ENCODE measurements at places on chromosomes 3 and 15.

GRCh38 chr15:92808598-92809063, 91.5 kb upstream of the CHD2 start:
- DNase-seq: peak; percentile 84

GRCh38 chr3:177491296-177492032, 294.2 kb upstream of the TBL1XR1 start:
- DNase-seq: no peak

- no peak for DNase-seq
Observed at GRCh38 chr15:59244337-59244736, 37.7 kb downstream of the LDHAL6B start.

DNA sequence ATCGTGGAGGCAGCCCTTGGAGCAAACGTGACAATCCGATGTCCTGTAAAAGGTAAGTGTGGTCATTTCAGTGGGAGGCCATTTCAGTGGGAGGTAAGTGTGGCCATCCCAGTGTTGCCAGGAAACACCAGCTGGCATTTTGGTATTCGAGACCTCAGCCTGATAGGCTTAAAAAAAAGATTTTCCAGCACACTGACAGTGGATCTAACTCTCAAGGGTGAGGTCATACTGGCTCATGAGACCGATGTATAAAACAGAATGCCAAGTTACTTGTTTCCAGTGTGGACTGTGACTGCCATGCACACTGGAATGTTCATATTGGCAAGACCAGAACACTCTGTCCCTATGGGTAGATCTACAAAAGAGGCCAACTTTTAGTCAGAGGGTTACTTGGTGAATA, 244.4 kb upstream of the GOLGA6L4 start:
- DNase-seq: no peak

GRCh38 chr3:134423153-134423552, 48.9 kb upstream of the AMOTL2 start:
- peak; percentile 66 for DNase-seq

- DNase-seq: peak; percentile 77
Observed at GRCh38 chr15:74889390-74889882, 406 bp upstream of the MPI start.

- DNase-seq: no peak
Observed at GRCh38 chr3:149800693-149801092, 8.3 kb upstream of the ANKUB1 start.

DNA sequence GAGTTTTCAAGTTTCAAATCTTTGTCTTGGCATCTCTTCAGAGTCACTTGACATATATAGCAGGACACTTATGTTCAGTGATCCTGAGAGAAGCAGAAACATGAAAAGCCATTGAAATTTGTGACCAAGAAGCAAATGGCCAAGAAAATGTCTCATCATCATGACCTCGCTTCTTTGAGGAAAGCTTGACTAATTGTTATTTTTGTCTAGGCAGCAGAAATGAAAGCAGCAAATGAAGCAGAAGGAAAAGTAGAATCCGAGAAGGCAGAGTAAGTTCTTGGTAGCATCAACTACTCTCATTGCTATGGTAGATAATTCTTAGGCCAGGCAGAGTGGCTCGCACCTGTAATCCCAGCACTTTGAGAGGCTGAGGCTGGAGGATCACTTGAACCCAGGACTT, 127.7 kb upstream of the CHRM5 start:
- DNase-seq: no peak

DNA sequence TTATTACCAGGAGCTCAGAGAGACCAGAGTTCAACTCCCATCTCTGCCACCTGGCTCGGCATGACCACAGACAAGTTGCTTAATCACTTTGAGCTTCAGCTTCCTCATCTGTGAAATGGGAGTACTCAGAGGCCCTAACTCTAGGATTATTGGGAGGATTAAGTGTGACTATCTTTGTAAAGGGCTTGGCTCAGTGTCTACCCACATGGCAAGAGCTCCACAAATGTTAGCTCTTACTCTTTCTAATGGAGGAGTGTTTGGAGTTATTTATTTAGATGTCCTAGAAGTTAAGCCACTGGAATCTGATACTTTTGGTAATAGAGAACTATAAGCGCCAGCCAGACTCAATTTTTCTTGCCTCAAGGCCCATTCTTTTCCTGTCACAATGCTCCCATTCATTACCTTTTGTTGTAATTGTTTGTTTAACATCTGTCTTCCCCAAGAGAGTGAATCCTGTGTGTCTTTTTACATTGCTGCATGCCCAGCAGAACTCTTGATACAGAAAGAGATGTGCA, 12.3 kb upstream of the LMCD1 start:
- DNase-seq: no peak

- DNase-seq: no peak
Observed at GRCh38 chr3:105988540-105989212, 119.9 kb upstream of the CBLB start.

DNA sequence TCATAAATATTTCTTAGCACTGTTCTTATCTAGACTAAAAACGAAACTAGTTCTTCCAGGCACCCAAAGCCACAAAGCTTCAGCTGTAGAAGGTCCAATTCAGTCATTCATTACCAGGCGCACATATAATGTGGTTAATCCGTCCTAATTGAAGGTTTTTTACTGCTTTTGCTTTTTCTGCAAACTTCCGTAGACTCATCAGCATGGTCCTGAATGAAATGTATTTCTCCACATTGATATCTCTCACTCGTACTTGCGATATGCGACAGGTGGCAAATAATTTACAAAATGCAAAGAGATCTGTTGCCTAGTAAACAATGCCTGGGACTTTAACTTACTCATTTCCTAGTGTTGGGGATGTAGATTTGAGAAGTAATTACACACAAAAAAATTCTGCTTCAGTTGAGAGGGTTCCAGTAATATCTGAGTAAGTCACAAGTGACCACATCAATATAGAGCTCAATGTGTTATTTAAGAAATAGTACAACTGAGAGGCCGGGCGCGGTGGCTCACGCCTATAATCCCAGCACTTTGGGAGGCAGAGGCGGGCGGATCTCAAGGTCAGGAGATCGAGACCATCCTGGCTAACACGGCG, 75.0 kb upstream of the MBNL1 start:
- no peak for DNase-seq

DNA sequence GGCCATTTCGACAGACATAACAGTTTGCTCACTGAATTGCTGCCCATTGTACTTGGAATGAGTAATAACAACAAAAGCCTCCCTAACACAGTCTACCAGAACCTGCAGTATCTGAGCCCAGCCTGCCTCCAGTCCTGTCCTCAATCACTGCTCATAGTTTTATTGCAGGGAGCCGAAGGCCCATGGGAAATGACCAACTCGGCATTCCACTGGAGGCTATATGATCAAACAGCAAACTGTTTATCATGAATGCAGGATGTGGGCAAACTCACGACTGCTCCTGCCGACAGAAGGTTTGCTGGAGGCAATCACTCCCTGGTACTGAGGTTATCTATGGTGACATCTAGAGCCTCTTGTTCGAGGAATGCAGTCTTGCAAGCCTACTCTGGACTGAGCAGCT, 46.3 kb downstream of the LSM3 start:
- DNase-seq: no peak

DNA sequence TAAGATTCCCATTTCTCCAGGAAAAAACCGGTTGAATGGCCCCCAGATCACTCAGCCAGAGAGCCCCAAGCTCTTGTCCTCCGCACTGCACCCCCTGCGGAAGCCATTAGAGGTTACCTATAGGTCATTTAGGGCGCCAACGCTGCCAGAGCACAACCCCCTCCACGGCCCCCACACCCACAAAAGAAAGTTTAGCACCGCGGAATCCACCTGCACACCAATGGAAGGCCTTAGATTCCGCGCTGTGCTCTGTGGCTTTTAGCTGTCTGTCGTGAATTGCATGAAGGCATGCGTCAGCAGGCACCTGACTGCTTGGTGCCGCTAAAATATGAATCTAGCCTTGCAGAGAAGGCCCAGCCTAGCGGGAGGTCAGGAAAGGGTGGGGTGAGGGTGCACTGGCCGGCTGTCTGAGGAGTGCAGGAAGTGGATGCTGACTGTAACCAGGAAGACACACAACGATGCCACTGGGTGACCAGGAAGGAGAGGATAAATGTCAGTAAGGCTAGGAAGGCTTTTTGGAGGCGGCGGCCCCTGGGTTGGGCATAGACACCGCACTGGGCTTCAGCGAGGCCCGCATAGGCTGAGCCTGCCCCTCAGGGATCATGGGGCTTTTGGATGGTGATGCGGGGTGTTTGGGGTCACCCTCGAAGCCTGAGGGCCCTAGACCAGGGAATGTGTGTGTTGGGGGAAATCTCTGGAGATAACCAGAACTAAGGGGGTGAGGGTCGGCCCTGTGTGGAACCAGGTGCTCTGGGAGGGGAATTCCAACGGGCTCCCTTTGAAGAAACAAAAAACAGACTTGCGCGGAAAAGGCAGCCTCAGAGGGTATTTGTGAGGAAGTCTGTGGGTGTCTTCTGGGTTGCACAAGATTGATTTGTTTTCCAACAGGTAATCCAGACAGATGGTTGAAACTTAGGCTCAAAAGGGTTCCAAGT, 976 bp upstream of the NUP210 start:
- peak; percentile 65 for DNase-seq

GRCh38 chr15:59594493-59594942, 17.1 kb upstream of the GCNT3 start:
- DNase-seq: no peak

DNA sequence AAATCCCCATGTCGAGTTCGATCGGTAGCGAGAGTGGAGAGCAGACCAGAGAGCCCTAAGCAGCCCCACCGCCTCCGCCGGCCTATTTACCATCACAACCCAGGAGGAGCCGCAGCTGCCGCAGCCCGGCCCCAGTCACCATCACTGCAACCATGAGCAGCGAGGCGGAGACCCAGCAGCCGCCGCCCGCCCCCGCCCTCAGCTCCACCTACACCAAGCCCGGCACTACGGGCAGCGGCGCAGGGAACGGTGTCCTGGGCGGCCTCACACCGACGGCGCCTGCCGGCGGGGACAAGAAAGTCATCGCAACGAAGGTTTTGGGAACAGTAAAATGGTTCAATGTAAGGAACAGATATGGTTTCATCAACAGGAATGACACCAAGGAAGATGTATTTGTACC, 89.5 kb upstream of the TPM1 start:
- DNase-seq: peak; percentile 82

GRCh38 chr3:52052831-52053306, 3.5 kb downstream of the DUSP7 start:
- DNase-seq: peak; percentile 92

GRCh38 chr3:36511791-36512486, 131.6 kb downstream of the STAC start:
- no peak for DNase-seq

- DNase-seq: no peak
Observed at GRCh38 chr15:70027518-70027917, 70.2 kb downstream of the TLE3 start.

- no peak for DNase-seq
Observed at GRCh38 chr3:113243846-113244245, 32.5 kb downstream of the BOC start.

DNA sequence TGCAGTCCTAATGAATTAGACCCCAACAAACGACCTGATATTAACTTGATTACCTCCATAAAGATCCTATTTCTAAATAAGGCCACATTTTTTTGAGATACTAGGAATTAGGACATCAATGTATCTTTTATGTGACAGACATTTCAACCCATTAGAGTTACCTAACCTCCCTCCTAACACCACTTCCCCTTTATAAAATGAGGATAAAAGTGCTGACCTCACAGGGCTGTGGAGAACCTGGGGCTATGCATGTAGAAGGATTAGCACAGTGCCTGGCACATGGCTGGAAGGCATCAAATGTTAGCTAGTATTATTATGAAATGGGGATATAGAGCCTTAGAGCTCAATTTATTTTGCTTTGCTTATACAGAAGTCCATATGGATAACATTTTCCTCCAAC, 53.5 kb upstream of the LRRN1 start:
- no peak for DNase-seq

DNA sequence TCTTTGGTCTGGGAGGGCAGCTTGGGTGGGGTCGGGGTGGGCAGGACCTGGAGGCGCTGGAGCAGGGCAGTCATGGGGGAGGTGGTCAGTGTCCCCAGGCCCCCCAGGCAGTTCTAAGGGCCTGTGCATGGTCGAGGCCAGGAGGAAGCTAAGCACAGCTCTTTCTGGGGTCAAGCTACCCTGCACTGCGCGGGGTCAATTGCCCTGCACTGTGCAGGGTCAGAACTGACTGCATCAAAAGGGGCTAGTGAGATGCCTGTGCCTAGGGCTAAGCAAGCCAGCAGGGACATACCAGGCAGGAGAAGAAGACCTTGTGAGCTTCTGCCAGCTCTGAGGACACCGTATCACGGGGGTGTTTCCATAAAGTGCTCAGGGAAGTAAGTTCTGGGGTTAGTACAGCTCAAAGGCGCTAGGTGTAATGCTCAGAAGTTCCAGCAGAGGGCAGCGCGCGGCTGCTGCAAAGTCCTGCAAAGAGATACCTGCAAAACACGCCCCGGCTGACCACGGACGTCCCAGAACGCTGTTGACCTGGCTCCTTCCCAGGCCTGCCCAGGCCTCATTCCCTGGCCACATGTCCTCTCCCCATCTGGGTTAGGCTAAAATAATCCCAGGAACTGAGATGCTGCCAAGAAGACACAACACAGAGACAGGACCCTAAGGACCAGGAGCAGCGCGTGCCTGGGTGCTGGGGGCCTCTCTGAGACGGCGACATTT, 18.8 kb upstream of the IQSEC1 start:
- DNase-seq: peak; percentile 94

DNA sequence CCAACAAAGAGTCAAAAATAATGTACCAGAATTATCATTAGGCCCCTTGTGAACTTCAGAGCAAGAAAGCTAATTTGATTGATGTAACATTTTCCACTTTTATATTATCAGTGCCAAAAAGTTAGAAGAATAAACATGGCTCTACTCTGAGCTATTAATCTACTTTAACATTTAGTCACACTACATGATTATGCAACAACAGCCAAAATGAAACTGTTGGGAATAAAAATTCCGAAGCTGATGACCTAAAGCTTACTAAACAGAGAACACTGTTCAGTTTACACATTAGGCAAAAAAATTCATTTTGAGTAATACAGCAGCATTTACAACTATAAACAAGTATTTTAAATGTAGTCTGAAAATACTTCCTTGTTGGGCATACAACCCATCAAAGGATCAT, 1134.1 kb downstream of the EPHA3 start:
- DNase-seq: no peak

GRCh38 chr15:66865622-66866611, 163.9 kb downstream of the SMAD6 start:
- DNase-seq: no peak

- DNase-seq: no peak
Observed at GRCh38 chr3:131543714-131544113, 40.9 kb upstream of the MRPL3 start.

- DNase-seq: no peak
Observed at GRCh38 chr3:32994045-32994444, 42.6 kb downstream of the CCR4 start.

GRCh38 chr3:161103776-161104385, 1.3 kb downstream of the B3GALNT1 start:
- no peak for DNase-seq

DNA sequence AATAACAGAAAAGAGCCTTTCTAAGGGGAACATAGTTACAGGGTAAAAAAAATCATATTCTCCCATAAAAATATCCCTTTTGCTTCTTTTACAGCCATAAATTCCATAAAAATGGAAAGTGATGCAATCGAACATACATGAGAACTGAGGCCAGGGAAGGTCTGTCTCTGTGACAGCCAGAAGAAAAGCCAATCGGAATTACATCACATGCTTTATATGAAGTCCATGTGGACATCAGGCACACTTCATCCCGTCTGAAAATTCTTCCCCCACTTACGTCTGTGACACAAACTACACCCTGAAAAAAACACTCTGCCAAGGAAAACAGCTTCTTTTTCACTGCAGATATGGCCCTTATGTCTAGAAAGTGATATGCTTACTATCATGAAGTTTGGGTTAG, 323.5 kb downstream of the ERC2 start:
- DNase-seq: no peak

Data from H7 (cell line).